Non-pigmented ciliary epithelial cell (primary cell): ENCODE measurements at places on chromosomes 1 and 21.

DNA sequence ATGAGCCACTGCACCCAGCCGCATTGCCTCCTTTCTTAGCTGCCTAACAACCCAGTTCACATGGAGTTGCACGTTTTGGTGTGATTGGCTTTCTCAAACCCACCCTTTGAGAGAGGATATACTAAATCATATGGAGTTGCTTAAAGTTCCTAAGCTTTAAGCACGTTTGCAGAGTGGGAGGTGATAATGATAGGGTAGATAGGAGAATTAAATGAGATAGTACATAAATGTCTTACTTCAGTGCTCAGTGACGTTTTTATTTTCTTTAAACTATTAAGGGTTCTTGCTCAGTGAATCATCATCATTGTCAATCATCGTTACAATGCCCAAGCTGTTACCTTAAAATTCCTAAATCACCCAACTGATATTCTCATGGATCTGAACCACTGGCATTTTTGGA is 2.9 kb upstream of the SH3D21 start:
- no peak for DNase-seq

- no peak for DNase-seq
These were observed 1.9 kb upstream of the SLFNL1 start for GRCh38 chr1:41023279-41023990.

- DNase-seq = no peak
These were observed 1.0 kb downstream of the LEPR start for GRCh38 chr1:65421351-65422025.

GRCh38 chr1:207695891-207696290 is 51.0 kb downstream of the CR1L start:
- DNase-seq = no peak

GRCh38 chr1:93016171-93016570 is 54.9 kb upstream of the DIPK1A start:
- no peak for DNase-seq

GRCh38 chr1:206970446-206970845 is at the start of gene FCAMR:
Gene FCAMR, minus strand, starts transcription at chr1:206970460. Its CDS starts 335 bp downstream, at chr1:206970125.
- DNase-seq = no peak

DNA sequence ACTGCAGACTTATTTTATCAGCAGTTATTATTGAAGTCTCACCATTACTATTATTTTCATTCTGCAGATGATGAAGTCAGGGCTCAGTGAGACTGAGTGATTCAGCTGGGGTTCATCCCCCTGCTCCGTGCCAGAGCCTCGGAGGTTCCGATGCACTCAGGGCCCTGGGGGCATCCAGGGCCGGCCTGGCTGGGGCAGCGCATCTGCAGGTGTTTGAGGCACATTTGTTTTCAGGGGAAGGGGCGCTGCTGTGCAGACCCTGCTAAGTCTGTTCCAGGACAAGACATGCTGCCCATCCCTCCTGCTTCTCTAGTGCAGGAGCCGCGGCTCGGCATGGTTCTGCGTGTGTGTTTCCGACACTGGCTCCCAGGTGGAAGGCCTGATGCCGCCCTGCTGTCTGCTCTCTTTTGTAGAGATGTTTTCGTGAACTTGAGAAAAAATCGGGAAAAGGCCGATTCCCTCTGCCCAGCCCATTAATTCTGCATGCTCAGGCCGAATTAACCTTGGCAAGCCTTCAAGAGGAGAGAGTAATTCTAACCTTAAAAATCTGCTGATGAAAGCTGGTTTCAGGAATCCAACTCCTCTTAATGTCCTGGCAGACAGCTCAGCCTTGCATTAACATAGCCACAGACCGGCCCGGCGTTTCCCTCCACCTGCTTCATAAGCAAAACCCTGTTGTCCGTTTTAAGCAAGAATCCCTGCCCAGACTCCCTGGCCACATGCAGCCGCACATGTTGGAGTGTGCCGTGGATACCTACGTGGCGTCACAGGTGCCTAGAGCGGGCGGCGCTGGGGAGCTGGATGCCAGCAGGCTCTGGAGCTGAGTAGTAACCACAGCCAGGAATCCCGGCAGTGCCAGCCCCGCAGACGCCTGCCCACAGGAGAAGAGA is 316.0 kb upstream of the VAMP3 start:
- no peak for DNase-seq

DNA sequence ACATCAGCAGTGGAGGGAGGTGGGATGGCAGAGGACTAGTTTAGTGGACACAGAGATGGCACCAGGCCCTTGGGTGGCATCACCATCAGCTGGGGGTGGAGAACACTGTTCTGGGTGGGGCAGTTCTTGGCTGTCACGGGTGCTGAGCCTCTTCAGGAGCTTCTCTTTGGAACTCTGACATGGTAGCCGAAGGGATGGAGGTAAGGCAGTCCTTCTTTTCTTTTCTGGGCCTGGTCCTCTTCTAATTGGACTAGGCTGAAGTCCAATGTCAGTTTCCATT is 8.3 kb upstream of the MEF2D start:
- DNase-seq = no peak

- no peak for DNase-seq
These were observed 53.5 kb upstream of the MTF2 start for GRCh38 chr1:93025572-93025971.

DNA sequence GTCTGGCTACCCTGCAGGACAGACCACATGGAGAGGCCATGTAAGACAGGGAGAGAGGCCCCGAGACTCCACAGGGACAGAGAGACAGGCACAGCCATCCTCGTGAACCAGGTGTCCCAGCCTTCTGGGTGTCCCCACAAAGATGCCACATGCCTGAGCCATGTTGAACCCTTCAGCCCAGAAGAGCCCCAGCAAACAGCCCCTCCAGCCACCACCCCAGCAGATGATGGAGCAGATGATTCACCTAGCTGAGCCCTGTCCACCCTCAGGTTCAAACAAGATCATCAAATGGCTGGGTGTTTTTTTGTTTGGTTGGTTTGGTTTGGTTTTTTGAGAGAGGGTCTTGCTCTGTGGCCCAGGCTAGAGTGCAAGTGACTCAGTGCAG is 78.7 kb downstream of the DHRS3 start:
- no peak for DNase-seq

GRCh38 chr1:6167391-6168303 is 12.5 kb downstream of the CHD5 start:
- no peak for DNase-seq

DNA sequence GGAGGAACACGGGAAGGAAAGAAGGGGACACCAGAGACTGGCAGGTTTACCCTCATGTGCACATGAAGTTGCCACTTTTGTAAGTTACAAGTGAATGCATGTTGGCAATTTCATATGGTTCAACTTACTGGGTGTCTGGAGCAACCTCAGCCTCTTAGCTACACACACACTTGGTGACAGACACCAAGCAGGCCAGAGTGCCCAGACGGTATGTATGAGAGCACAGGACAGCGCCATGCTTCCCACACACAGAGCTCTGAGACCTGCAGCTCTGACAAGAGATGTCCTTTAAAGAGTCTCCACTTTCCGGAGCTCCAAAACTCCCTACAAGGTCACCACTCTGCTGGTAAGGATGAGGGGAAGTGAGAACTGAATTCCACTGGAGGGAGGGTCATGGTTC is 1.9 kb upstream of the TRABD2B start:
- no peak for DNase-seq

DNA sequence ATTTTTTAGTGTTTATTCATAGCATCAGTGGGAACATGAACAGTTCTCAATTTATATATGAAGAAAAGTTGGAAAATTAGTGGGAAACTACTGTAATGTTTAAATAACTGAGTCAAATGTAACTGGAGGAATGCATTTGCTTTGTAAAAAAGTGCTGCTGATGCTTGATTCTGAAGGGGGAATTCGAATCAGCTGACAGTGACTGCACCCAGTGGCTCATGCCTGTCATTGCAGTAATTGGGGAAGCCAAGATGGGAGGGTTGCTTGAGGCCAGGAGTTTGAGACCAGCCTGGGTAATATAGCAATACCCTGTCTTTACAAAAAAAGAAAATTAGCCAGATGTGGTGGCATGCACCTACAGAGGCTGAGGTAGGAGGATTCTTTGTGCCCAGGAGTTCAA is 398.4 kb downstream of the ZP4 start:
- DNase-seq = no peak

- no peak for DNase-seq
These were observed 38.8 kb downstream of the DIPK1A start for GRCh38 chr1:92922356-92923035.

DNA sequence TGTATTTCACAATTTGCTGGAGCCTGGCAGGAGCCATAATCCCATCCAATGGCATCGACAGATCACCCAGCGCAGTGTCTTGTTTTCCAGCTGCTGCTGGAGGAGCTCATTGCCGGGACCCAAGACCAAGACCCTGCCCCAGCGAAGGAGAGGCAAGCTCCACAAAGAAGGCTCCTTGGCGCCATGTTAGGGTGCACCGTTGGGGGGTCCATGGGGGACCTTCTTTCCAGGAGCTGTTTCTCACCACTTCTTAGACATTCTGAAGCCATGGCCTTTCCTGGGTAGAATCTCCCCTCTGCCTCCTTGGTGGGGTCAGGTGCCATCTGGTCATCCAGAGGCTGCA is 31.1 kb downstream of the AJAP1 start:
- no peak for DNase-seq

- no peak for DNase-seq
These were observed 27.2 kb downstream of the MRPL37 start for GRCh38 chr1:54227091-54227602.

- no peak for DNase-seq
These were observed 102.3 kb upstream of the TIAM1 start for GRCh38 chr21:31446226-31446855.

- DNase-seq = no peak
These were observed 155.6 kb downstream of the NUF2 start for GRCh38 chr1:163477276-163477830.

GRCh38 chr1:226134170-226135058 is 52.1 kb downstream of the ACBD3 start:
- DNase-seq = no peak

- no peak for DNase-seq
These were observed 16.3 kb downstream of the LYPLAL1 start for GRCh38 chr1:219189952-219190351.

- DNase-seq = no peak
These were observed 591.3 kb upstream of the ADGRL2 start for GRCh38 chr1:81209461-81209860.

GRCh38 chr1:17603091-17603841 is 63.8 kb downstream of the ARHGEF10L start:
- DNase-seq = no peak

- DNase-seq = no peak
These were observed 18.9 kb upstream of the RGS7 start for GRCh38 chr1:241375886-241376285.

- no peak for DNase-seq
These were observed 118.2 kb downstream of the FOXD2 start for GRCh38 chr1:47555841-47556560.

GRCh38 chr1:8216005-8216404 is 101.9 kb upstream of the SLC45A1 start:
- DNase-seq = no peak

DNA sequence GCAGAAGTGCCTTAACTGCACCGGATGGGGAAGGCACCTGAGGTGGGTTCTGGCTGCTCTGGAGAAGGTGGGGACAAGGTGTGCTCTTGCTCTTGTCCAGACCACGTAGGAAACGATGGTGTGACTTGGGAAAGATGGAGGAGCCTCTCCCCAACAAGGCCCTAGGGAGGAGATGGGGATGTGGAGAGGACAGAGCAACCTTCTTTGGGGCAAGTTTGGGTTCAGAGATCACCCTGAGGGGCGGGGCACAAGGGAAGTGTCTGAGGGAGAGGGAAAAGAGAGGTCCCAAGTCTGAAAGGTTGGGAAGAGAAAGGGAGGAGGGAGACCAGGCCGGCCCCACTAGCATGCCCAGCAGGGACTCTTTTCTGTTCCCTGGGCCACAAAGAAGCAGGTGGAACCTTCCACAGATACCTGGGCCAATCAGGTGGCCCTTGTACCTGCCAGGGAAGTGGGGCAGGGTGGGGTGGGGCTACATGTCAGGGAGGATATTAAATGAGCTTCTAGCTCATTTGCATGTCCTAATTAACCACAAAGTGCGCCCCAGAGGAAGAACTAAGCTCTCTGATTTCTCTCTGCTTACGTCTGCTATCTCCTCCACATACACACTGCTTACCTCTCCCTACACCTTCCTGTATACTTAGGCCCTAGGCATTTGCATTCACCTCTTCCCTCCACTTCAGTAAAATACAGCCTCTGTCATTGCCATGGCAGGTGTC is 15.9 kb downstream of the INKA2 start:
- no peak for DNase-seq

GRCh38 chr1:178101266-178101630 is 7.3 kb downstream of the RASAL2 start:
- DNase-seq = no peak

GRCh38 chr21:31928656-31929055 is 55.8 kb downstream of the HUNK start:
- no peak for DNase-seq

- DNase-seq = no peak
These were observed 76.3 kb downstream of the ZP4 start for GRCh38 chr1:237814319-237814924.

- no peak for DNase-seq
These were observed 17.2 kb downstream of the FAM3B start for GRCh38 chr21:41333752-41334151.

DNA sequence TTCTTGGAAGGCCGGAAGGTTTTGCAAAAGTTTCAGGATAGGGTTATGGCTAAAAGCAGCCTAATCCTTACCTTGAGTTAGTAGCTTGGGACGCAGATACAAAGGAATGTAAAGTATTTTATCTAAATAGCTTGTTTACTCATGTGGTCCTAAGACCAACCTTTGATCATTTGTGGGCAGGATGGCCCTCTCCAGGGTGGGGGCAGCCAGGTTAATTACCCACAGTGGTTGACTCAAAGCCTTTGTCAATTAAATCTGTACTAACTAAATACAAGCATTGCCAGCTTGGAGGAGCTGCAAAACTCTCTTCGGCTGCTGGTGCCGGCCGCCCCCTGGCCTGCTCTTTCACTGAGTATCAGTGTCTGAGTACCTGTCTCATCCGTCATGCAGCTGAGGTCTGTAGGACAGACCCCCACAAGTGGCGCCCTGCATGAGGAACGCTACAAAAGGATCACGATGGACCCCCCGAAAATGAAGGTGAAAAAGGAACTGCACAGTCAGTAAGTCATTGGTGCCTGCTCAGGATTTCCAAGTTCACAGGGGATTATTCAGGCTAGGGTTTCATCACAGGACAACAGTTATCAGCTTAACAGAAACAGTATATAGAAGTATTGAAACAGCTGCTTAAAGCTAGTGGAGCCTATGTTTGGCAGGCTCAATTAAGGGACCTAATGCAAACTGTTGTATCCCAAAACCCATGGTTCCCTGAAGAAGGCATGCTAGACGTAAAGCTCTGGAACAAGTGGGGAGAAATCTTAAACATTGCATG is 212.5 kb upstream of the MAP1LC3C start:
- DNase-seq = no peak

- DNase-seq = no peak
These were observed 21.8 kb downstream of the EXOC8 start for GRCh38 chr1:231315887-231316286.

GRCh38 chr1:23810818-23811540 is 10.4 kb upstream of the GALE start:
- DNase-seq = no peak

GRCh38 chr1:199907361-199907760 is 120.1 kb upstream of the NR5A2 start:
- DNase-seq = no peak

GRCh38 chr1:158426137-158426536 is at the start of gene OR10K2:
Gene OR10K2, minus strand, starts transcription at chr1:158426237. Its CDS starts 5,371 bp downstream, at chr1:158420866.
- no peak for DNase-seq

GRCh38 chr1:70947835-70948234 is 99.8 kb downstream of the PTGER3 start:
- DNase-seq = no peak
